HuH-7 (cell line): ENCODE measurements at places on chromosomes 4 and X.

DNA sequence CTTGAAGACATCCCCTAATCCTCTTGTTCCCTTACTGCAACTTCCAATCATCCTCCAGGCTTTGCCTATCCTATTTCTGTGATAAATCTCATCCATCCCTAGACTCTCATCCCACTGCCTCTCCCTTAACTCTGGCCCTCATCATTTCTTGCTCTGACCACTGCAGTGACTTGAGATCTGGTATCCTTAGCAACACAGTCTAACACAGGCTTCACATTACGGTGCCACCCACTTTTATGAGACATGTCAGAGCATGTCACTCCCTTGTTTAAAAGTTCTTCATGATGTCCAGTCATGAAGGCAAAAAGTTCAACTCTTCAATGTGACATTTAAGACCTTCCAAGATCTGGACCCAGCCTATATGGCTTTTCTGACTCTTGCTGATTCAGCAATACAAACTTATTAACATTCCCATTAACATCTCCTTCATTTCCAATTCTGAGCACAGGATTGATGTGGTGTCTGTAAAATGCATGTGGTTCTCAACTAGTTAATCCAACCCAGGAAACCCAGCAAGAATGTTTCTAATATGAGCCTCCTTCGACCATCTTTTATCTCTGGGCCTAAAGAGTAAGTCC lies 64.0 kb downstream of the OR13H1 start:
- no peak for DNase-seq

DNA sequence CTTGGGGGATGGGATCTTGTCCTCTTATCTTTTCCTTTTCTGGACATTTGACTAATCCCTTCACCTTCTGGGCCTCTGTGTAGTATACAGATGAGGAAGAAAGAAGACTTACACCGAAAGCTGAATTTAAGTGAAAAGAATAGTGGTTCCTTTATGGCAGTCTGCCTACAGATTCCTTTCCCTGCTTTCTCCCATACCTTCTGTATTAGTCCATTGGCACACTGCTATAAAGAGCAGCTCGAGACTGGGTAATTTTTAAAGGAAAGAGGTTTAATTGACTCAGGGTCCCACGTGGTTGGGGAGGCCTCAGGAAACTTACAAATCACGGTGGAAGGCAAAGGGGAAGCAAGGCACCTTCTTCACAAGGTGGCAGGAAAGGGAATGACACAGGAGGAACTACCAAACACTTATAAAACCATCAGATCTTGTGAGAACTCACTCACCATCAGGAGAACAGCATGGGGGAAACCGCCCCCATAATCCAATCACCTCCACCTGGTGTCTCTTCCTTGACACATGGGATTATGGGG lies 34.0 kb upstream of the CD38 start:
- no peak for DNase-seq

DNA sequence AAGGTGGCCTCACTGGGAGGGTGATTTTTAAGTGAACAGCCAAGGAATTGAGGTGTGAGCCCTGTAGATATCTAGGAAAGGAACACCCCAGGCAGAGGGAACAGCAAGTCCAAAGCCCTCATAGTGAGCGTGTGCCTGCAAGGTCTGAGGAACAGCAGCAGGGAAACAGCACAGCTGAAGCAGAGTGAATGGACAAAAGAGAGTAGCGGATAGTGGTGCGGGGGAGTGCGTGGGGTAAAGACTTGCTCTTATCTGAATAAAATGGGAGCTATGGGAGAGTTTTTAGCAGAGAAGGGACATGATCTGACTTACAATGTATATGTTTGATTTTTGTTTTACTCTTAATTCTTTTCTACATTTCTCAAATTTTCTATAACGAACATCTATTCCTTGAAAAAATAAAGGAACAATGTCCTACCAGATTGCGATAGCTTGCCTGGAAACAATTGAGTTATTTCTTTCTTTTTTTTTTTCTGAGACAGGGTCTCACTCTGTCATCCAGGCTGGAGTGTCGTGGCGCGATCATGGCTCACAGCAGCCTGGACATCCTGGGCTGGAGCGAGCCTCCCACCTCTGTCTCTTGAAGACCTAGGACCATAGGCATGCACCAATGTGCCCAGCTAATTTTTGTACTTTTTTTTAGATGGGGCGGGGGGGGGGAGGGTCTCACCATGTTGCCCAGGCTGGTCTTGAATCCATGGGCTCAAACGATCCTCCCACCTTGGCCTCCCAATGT lies 19.5 kb upstream of the HADH start:
- no peak for DNase-seq

DNA sequence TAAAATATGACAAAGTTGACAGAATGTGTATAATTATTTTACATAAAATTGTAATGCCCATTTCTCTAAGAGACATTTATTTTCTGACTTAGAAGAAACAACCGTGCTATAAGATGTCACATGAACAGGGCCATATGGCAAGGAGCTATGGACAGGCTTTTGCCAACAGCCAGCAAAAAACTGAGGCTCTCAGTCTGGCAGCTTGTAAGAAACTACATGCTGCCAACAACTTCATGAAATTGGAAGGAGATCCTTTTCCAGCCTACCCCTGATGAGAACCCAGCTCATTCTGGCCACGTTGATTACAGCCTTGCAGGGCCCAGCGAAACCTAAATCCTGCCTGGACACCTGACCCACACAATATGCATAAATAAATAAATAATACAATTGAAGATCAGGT lies 250.3 kb upstream of the ARSJ start:
- no peak for DNase-seq

GRCh38 chr4:13430834-13431568 lies 53.1 kb downstream of the RAB28 start:
- peak; percentile 23 for DNase-seq

DNA sequence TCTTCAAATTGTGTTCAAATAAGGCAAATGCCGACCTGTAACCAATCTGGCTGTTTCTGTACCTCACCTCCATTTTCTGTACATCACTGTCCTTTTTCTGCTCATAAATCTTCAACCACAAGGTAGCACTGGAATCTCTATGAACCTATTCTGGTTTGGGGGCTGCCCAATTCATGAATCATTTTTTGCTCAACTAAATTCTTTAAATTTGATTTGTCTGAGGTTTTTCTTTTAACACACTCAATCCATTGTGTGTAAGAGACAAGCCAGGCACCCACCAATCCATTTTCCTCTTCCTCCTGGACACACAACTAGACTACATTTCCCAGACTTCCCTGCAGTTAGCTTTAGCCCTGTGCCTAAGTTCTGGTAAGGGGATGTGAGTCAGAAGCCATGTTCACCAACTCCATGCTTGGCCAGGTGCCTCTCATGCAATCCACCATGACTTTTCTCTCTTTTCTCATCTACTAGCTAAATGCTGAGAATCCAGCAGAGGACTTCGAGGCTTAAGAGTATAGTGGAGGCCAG lies 193.2 kb upstream of the KLF3 start:
- DNase-seq: no peak

- no peak for DNase-seq
Measured at GRCh38 chr4:150600812-150601445, 19.0 kb downstream of the MAB21L2 start.

DNA sequence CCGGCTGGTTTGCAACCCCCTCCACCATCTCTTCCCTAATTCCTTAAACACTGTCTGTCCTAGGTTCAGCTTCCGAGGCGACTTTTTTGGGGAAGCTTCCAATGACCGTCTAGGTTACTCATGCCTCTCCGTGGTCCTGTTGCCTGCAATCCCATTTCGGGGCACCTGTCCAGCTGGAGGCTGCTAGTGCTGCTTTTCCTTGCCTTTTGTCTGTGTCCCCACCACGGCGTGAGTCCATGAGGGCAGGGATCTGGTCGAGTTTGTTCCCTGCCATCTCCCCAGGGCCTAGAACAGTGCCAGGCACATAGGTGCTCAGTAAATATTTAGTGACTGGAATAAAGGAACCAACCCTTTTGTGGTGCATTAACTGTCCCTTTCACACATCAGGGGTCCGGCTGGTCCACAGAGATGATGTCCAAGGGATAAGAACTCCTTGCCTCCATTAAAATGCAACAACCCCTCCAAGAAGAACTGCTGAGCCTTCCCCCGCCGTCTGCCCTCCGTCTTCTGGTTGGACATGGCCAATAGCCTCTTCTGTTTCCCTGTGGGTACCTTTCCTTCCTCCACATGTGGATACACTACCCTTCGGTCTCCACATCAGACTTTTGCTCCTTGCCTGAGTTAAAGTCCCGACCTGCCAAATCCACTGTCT lies 5.7 kb upstream of the SORCS2 start:
- no peak for DNase-seq

DNA sequence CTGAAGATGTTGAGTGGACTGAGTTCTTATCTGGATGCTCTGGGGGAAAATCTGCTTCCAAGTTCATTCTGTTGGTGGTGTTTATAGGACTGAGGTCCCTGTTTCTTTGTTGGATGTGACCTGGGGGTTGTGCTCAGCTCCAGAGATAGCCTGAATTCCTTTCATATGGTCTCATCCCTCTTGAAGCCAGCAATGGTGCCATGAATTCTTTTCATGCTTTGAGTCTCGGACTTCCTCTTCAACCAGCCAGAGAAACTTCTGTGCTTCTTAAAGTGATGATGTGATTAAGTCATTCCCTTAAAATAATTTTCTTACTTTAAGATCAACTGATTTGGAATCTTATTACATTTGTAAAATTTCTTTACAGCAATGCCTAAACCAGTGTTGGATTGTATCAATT lies 233.8 kb upstream of the UGT8 start:
- DNase-seq: no peak

DNA sequence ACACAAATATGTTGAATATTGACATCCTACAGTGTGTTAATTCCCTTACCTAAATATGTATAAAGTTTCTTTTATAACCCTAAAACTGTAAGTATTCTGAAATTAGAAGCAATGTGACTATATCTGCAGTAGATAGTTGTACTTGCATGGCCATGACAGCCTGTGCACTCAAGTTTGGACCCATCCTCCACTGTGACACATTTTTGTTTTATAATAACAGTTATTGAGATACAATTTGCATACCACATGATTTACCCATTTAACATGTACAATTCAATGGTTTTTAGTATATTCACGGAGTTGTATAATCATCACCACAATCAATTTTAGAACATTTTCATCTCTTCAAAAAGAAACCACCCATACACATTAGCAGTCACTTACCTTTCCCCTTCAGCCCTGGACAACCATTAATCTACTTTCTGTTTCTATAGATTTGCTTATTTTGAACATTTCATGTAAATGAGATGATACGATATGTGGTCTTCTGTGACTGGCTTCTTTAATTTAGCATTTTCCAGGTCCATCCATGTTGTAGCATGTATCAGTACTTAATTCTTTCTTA lies 29.6 kb downstream of the HERC3 start:
- no peak for DNase-seq

- DNase-seq: no peak
Measured at GRCh38 chr4:103364083-103364482, 165.9 kb upstream of the CENPE start.

DNA sequence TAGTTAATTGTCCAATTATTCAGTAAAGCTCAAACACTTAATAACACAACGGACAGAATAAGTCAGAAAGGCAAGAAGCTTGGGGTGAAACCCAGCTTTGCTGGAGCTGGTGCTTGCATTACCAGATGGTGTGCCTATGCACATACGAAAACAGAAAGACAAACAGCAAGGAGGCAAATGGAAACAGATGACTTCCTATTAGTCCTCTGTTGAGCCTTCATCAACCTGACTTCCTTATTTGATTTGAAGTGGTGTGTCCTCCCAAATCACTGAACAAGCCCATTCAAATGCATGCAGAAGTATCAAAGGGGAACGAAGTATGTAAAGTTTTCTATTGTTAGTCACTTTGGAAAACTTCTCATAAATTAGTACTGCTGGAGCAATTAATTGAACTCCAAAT lies 166.2 kb downstream of the ATP10D start:
- DNase-seq: no peak

DNA sequence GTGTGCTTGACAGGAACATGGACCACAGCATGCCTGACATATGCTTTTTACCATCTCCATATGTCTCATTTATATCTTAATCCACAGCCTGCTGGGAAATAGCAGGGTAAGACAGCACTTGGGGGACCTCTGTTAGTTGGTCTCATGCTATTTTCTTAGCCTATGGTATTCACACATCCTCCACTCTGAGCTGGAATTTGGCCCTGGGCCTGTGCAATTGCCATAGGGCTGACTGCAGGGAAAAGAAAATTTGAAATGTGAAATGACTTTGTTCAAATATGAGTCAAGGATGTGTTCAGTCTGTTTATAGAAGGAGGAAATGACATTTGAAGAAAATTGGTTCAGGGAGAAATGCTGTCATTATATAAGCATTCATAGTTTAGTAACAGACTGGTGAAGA lies 9.6 kb upstream of the MAP7D3 start:
- DNase-seq: no peak

DNA sequence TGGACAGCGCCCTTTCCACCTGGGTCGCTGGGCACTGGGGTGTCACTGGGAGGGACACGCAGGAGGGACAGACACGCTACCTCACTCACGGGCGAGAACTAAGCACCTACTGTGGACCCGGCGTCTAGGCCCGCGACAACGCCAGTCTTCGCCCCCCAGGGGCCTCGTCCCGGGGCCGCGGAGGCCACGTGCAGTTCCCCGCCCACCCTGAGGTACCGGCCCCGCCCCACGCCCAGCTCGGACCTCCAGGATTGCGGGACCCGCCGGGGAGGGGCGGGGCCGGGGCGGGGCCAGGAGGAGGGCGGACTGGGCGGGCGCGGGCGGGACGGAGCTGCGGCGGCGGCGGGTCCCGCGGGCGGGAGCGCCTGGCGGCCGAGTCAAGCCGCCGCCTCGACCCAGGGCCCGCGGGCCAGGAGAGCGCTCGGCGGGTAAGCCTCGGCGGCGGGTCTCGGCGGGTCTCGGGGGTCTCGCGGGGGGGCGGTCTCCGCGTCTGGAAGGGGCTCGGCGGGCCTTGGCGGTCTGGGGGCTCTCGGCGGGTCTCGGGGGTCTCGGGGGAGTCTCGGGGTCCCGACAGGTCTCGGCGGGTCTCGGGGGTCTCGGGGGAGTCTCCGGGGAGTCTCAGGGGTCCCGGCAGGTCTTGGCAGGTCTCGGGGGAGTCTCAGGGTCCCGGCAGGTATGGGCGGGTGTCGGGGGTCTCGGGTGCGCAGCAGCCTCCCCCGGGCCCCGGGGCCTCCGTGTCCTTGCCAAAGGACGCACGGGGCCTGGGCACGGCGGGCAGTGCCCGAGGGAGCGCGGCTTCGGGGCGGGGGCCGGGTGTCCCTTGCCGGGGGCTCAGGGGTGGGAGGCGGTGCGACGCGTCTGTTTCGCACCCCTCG lies at the start of gene SH3BP2:
Gene SH3BP2 (plus strand): TSS at position 375 of the 875 bp plus-strand sequence. CDS start 27,533 bp downstream, outside the sequence.
- DNase-seq: peak; percentile 90
